Activated T-cell treated with anti-CD3 and anti-CD28 coated beads for 4 hours (primary cell): ENCODE measurements at places on chromosomes 1 and 21.

GRCh38 chr1:51708911-51709760, 92.2 kb downstream of the OSBPL9 start:
- DNase-seq: no peak

DNA sequence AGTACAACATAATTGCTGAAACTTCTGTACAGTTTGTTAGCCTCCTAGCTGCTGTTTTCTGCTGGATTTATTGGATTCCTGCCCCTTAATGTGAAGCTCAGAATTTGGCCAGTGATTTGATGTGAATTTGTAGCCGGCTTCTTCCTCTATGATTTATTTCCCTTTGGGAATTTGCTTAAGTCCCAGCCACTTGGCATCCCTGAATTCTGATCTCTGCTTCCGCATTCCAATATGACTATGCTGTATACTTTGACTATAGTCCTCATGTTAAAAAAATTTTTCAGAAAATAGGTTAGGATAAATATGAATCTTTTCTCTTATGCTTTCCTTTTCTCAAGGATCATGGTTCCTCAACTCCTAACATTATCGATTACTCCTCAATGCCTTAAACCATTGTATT, 12.4 kb upstream of the LRIF1 start:
- DNase-seq: no peak

- DNase-seq: no peak
Observed at GRCh38 chr1:232682248-232682647, 52.3 kb upstream of the SIPA1L2 start.

DNA sequence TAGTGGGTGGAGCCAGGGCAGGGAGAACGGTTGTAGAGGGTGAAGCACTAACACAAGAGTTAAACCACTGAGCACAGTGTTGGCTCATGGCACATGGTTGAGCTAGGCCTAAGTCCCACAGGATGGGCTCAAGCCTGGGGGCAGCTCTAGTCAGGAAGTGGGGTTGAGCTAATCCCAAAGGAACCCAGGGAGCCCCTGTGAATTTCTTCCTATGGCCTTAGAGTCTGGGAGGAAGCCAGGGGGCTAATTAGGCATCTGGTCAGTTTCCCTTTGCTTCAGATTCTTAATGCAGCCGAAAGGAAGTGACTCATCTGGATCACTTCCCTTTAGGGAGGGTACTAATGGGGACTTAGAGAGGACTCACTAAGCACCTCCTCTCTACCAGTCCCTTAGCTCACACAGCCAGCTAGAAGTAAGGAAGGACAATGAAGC, 10.1 kb downstream of the CFAP45 start:
- DNase-seq: no peak

DNA sequence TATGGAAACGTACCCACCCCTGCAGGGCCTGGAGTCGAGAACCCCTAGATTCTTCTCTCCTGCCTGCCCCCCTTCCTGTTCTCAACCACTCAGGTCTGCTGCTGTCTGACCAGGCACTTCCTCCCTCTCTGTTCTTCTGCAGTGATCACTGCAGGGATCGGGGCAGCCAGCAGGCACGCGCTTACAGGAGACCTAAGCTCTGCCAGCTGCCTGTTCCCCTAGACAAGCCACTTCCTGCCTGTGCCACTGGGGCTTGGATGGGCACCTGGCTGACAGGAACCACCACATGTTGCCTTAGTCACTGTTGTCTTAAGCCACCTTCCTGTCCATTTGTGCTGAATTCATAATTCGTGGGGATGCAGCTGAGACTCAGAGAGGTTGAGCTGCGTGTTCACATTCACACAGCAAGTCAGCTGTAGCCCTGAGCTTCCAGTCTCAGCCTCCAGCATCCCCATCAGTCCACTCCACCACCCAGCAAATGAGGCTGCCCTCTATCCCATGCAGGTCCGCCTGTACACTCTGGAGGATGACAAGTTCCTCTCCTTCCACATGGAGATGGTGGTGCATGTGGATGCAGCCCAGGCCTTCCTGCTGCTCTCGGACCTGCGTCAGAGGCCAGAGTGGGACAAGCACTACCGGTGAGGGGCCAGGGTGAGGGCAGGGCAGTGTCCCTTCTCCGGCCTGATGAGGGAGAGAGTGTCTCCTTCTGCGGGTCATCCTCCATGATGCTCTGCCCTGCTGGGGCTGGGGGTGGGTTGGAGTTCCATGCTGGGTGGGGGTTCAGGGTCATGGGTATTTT, 18.6 kb downstream of the FAM151A start:
- no peak for DNase-seq

DNA sequence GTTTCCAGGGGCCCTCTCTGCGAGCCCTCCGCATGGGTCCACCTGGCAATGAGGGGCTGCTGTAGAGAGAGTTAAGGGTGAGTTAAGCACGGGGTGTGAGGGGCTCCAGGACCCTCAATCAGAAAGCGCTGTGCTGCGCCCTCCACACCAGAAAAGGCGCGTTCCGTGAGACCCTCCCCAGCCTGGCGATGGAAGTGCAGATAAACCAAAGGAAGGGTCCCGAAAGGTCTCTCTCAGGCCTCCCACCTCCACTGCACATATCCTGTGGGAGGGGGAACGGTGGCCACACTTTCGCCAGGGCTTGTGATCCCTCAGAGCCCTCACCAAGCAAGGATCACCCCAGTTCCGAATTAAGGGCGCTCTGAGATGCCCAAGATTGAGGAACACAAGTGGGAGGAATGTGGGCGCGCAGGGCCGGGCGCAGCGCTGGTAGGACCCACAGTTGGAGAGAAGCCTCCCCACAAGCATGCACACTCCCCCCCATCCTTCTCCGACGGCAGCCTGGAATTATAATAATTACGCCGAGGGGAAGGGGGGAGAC, 1.1 kb downstream of the WNT3A start:
- DNase-seq: no peak

- no peak for DNase-seq
Observed at GRCh38 chr1:61255358-61255703, 173.0 kb downstream of the NFIA start.

- no peak for DNase-seq
Observed at GRCh38 chr1:32818804-32819541, 1.5 kb downstream of the S100PBP start.

DNA sequence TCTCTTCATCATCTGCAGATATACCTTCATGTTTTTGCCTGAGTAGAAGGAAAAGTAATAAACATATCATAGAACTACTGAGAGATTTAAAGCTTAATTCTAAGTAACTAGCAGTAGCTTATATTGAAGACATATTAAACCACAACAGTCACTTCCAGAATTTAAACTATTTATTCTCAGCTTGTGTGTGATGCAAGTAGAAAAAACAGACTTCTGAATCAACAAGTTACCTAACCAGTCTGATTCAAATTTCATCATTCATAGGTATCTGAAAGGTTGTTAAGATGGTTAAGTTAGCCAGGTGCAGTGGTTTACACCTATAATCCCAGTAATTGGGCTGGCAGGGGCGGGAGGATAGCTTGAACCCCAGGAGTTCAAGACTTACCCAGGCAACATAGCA, 41.9 kb downstream of the SPAG17 start:
- no peak for DNase-seq

- DNase-seq: no peak
Observed at GRCh38 chr1:30117685-30118084, 605.7 kb downstream of the MATN1 start.

DNA sequence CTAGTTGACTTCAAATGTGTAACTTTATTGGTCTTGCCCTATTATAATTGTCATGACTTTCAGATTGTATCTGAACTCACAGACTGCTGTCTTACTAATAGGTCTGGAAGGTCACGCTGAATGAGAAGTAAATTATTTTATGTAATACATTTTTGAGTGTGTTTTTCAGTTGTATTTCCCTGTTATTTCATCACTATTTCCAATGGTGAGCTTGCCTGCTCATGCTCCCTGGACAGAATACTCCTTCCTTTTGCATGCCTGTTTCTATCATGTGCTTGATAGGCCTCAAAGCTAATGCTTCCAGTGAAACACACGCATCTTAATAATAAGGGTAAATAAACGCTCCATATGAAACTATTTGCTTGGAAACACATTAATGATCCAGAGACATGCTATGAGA, 7.3 kb downstream of the RGS4 start:
- DNase-seq: no peak

DNA sequence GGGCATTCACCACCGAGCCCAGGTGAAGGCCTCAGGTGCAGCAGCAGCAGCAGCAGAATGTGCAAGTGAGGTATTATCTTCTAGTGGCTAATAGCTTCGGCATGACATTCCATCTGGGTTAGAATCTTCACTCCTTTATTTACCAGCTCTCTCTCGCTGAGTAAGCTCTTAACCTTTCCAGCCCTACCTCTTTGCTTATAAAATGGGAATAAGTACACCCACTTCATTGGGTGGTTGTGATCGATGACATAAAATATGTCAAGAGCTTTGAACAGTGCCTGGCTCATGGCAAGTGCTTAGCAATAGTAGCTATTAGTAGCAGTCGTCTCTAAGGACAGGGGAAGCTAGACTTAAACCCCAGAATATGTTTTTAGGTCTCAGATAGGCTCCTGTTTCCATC, 149.5 kb downstream of the NOS1AP start:
- no peak for DNase-seq
